ENCODE measurements at places on chromosomes 7 and 10. TPM values are rescaled to one million over a fixed set of nuclear protein-coding genes. Genes with fewer than 3 reads are reported as not detected.

The ACTR3C gene
- 23.4 TPM for total RNA-seq

The CWF19L1 gene
- 24.8 TPM for total RNA-seq

The CLCN1 gene
- total RNA-seq, result 3.9 TPM

The LRRC18 gene
- 0.23 TPM for total RNA-seq

The OR6B1 gene
- total RNA-seq, result not detected

The GALNT17 gene
- 10.8 TPM for total RNA-seq

The CREM gene
- total RNA-seq, result 91.6 TPM

The NXPH1 gene
- 0.23 TPM for total RNA-seq

The STN1 gene
- 27.9 TPM for total RNA-seq

The TET1 gene
- total RNA-seq, result 16.5 TPM

The SH2D4B gene
- total RNA-seq, result 0.12 TPM

The KRIT1 gene
- total RNA-seq, result 44.8 TPM
